ENCODE measurements at places on chromosomes 13 and 19. TPM values are rescaled to one million over a fixed set of nuclear protein-coding genes. Genes with fewer than 3 reads are reported as not detected.

Gene ACP7
- total RNA-seq: not detected

Gene APLP1
- total RNA-seq: 2.4 TPM

Gene ZNF100
- 14.5 TPM for total RNA-seq

Gene ZNF836
- total RNA-seq: 18.4 TPM

DNA sequence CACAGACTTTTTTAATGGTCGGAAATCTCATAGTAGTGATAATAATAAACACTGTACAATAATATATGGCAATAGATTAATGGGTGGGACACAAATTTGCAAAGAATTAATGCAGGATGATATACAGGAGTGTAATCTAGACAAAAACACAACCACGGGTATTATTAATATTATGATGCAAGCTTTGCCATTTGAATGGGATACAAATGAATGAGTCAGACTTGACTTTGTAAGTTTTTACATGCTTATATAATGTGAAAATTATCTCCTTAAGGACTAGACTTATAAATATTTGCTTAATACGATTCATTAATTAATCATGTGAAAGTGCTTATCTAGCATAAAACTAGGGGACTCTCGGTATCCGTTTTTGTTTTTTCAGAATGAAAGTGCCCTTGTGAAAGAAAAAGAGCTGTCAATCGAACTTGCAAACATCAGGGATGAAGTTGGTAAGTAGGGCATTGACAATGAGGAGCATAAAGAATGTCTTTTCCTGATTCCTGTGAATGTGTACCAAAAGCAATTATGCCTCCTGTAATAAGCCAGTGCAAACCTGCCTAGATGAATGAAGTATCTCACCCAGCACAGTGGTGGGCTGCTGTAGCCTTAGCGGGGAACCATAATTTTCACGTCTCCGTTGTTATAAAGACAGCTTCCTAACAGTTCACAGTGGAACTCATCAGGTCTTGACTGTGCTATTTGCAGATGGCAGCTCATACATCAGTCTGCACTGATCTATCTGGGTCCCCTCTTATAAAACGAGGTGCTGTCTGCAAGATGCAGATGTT, 155.7 kb downstream of the SLC7A1 start:
- H3K4me3 ChIP-seq: no peak overlapping the region
- no peaks in the 10 kb centered on the region for H3K36me3 ChIP-seq

DNA sequence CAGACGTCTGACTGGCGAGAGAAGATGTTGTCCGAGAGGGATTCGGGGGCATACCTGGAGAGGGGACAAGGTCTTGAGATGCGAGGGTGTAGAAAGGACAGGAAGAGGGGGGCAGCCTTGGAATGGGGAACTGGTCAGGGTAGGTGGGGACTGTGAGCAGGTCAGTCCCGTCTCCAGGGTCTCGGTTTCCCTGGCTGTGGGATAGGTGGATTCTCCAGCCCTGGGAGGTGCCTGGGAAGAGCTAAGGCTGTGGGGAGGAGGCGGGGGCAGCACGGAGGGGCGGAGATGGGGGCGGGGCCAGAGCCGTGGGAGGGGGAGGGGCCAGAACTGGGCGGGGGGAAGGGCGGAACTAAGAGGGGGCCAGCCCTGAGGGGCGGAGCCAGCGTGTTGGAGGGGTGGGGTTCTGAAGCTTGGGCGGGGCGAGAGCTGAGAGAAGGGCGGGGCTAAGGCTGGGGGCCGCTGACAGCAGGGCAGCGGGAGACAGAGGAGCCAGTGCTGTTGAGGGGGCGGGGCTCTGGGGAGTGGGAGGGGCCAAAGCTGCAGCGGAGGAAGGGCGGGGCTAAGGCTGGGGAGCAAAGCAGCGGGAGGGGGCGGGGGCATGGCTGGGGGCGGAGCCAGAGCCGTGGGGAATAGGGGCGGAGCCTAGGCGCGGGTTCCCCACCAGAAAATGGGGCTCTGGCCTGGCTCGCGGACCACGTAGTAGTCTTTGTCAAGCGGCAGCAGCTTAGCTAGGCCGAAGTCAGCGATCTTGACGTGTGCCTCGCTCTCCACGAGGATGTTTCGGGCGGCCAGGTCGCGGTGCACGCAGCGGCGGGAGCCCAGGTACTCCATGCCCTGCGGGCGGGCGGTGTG, 9.5 kb upstream of the INSL3 start:
- peak; percentile 21 for DNase-seq
- peaks cover 92% of the 10 kb centered on the region for H3K36me3 ChIP-seq
- H3K4me3 ChIP-seq: no peak overlapping the region

Data from naive thymus-derived CD4-positive, alpha-beta T cell (primary cell).